Vagina (tissue), 2 donors: ENCODE measurements at places on chromosomes 1 and 21. TPM values are rescaled to one million over a fixed set of nuclear protein-coding genes. Genes with fewer than 3 reads are reported as not detected.

Gene FCAMR
- not detected for total RNA-seq

Gene KIF21B
- 4.7 TPM for total RNA-seq

Gene LCE1C
- total RNA-seq: not detected

Gene ARHGEF19
- total RNA-seq: 19.4 TPM

Gene CD84
- total RNA-seq: 8.1 TPM

Gene CDK18
- 27.0 TPM for total RNA-seq

Gene IGSF8
- 21.6 TPM for total RNA-seq
